ENCODE measurements at places on chromosomes 2 and 18.

GRCh38 chr18:39636931-39637330 is 2071.3 kb upstream of the CELF4 start:
- no peak for DNase-seq

GRCh38 chr2:44218771-44219170 is 50.1 kb downstream of the PPM1B start:
- DNase-seq = no peak

GRCh38 chr2:239231231-239232194 is 169.3 kb downstream of the HDAC4 start:
- no peak for DNase-seq

- no peak for DNase-seq
These were observed 2.3 kb downstream of the DCAF17 start for GRCh38 chr2:171436307-171436706.

DNA sequence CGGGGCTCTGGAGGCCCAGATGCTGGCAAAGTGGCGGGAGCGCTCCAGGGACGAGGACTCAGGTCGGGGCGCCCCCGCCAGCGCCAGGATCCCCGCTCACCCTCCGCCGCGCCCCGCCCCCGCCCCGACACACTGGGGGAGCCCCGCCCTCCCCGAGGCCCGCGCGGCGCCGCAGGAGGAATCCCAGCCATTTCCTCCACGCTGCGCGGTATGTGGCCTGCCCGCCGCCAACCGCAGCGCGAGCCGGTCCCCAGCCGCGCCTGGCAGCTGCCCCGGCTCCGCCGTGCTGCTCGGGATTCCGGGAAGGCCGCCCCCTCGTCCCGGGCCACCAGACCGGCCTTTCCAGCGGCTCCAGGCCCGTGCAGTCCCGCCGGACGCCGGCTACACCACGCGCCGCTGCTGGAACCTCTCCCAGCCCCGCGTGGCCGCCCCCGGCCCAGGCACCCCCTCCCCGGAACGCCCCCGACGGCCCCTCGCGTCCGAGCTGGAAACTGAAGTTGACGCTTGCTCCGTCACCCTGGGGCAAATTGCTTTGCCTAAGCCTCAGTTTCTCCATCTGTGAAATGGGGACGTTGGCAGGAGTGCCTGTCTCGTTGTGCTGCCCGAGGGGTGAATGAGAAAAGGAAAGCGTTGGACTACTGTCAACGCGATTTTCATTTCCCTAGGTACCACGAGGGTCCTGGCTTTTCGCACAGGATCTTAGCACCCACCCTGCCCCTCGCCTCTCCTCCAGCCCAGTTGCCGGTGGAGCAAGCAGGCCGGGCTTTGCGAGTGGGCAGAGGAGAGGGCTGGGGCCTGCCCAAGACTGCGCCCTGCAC is 53.6 kb downstream of the PKDCC start:
- peak; percentile 65 for DNase-seq

GRCh38 chr2:236165842-236166795 is 2.1 kb downstream of the GBX2 start:
- no peak for DNase-seq

- DNase-seq = no peak
These were observed 149.9 kb downstream of the GFPT1 start for GRCh38 chr2:69237070-69237670.

DNA sequence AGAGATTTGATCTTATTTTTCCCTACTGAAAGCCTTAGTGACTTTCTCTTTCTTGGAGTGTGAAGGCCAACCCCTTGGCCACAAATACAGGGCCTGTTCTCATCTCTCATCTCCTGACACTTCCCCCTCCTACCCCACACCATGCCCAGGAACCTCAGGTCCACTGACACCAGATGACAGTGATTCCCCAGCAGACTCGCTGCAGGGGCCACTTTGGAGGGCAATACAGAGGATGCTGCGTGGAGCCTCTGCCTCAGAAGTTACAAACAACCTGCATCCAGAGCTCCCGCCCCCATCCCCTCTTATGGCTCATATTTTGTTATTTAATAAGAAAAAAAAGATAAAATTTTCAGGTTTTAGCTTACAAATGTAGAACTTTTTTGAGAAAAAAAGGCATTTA is 70.1 kb upstream of the LGALSL start:
- DNase-seq = no peak

DNA sequence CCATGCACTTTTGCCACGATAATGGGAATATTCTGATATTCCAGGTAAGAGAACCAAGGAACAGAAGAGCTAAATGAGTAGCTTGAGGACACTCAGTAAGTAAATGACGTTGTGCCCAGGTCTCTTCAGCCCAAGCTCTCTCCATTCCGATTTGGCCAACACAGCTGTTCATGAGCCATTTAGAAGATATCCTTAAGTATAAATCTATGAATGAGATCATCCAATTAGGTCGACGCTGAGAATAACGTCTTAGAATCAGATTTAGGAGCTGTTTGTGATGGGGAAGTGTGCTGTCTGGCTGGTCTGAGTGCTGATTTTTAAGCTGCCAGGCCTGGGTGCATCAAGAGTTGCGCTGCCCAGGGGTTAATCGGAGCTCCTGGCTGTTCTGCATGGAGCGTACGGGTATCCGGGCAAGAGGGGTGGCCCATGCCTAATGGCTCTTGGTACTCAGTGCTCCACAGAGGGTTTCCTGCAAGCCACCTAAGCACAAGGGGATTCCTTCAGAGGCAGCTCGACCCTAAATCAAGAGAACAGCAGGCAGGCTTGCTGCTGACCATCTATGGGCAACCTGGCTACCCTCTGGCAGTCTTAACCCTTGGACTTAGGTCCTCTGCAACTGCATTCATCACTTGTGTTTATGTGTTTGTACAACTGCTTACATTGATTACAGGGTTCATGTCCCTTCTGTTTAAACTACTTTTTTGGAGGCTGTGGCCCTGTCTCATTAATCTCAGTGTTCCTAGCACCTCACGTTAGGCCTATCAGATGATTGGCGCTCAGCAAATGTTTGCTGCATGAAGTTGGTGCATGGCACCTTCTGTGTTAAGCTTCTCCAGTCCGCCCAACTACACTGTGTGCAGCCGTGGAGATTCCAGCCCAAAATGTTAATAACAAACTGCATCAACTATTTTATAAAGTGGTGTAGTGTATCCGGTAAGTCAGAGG is 31.9 kb downstream of the SOX11 start:
- DNase-seq = no peak

DNA sequence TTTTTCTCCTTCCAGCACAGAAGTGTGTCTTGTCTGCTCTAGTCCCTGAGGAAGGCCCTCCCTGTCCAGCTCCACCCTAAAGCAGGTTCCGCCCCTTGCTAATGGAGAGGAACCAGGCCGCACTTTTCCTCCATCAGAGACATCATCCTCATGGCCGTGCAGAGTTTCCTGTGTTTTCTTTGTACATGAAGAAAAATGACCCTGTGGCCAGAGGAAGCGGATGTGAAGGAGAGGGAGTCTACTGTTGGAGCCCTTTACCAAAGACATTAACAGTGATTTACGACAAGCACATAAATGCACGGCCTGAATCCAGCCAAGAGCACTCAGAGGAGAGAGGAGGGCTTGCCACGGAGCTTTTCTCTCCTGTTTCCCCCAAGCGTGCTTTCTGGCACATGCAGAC is 109.5 kb downstream of the RNF144A start:
- DNase-seq = no peak

DNA sequence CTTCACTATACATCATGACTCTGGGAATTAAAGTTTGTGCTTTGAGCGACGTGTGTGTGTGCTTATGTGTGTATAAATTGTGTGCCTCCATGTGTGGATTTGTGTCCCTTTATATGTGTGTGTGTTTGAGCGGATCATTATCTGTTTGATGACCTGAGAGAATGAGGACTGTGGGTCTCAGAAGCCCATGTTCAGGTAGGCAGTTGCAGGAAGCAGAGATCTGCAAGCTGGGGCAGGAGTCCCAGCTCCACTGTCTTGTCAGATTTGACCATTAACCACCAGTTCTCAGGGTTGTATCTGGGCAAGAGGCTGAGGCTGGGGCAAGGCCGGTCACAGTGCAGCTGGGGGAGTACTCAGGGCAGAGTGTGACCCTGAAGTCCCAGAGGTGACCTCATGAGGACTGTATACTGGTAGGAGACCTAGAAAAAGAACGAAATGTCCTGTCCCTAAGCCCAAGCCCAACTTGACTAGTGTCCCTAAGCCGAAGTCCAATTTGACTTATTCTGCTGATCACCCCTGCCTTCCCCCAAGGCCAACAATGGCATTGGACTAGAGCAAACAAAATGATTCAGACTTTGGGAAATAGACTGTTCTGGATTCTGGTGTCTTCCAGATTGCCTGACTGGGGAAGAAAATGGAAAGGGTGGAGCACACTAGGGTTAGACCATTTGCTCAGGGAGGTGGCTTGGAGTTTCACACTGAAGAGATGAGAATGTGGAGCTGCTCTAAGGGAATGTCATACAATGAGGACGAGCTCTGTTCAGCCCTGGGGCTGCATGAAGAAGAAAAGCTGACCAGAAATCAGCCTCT is 28.1 kb downstream of the RHOB start:
- no peak for DNase-seq

GRCh38 chr2:33763671-33764310 is 164.7 kb upstream of the FAM98A start:
- no peak for DNase-seq

- DNase-seq = no peak
These were observed 296.9 kb upstream of the CDH19 start for GRCh38 chr18:66900837-66901236.

DNA sequence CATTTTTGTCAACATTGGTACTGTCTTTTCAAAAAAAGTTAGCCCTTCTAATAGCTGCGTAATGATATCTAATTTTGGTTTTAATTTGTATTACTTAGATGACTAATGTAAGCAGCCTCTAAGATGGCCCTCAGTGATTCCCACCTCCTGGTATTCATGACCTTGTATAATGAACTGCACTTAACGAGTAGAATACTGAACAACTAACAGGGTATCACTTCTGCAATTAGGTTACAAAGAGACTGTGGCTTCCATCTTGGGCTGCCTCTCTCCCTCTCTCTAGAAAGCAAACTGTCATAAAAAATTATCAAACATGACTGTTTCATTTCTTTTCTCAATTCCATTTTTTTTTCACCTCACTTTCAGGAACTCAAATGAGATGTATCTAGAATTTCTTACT is 120.9 kb downstream of the RNF152 start:
- no peak for DNase-seq

- DNase-seq = no peak
These were observed 107.9 kb upstream of the PARD3B start for GRCh38 chr2:204437408-204437807.

DNA sequence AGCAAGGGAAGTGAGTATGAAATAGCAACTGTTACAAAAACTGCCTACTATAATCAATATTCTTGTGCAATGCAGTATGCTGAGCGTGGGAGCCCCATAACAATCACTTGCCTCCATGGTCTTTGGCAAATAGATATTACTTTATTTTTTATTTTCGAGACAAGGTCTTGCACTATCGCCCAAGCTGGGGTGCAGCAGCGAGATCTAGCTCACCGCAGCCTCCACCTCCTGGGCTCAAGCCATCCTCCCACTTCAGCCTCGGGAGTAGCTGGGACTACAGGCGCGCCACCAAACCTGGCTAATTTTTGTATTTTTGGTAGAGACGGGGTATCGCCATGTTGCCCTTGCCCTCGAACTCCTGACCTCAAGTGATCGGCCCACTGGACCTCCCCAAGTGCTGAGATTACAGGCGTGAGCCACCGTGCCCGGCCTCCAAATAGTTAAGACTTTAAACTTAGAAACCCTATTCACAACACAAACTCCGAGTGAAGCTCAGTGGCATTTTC is 1.2 kb upstream of the CCNT2 start:
- no peak for DNase-seq

- no peak for DNase-seq
These were observed 49.3 kb downstream of the CD226 start for GRCh38 chr18:69898241-69898861.

Data from dorsolateral prefrontal cortex (tissue), 122 donors.